ENCODE measurements at places on chromosomes 7 and 10.
A peak's percentile ranks its signal among the peaks of the same experiment; 100 is the strongest.

DNA sequence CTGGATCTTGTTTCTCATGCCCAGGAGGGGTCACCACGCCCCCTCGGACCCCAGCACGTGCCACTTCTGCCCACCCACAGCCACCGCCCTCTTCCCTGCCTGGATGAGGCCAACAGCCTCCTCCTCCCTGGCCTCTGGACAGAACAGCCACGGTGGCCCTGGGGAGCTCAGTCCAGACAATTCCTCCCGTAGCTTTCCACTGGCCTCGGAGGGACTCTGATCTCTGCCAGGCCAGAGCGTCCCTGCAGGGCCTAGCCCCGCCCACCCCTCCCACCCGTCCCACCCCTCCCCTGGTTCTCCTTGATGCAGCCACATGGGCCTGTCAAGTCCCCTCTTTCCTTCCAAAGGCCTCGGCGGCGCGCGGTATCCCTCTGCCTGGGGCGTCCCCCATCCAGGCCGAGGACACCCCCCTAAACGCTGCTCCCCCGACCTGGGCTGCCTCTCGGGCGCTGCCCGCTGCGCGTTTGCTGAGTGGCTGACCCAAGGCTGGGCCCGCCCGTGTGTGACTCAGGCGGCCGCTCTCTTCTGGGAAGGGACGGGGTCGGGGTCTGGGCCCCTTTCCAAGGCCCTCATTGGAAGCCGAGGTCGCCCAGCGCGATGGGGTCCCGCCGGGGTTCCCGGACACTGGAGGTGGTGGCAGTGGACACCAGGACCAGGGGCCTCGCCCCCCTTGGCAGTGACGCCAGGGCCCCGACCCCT, 557 bp downstream of the TMEM120A start:
- DNase-seq: no peak

DNA sequence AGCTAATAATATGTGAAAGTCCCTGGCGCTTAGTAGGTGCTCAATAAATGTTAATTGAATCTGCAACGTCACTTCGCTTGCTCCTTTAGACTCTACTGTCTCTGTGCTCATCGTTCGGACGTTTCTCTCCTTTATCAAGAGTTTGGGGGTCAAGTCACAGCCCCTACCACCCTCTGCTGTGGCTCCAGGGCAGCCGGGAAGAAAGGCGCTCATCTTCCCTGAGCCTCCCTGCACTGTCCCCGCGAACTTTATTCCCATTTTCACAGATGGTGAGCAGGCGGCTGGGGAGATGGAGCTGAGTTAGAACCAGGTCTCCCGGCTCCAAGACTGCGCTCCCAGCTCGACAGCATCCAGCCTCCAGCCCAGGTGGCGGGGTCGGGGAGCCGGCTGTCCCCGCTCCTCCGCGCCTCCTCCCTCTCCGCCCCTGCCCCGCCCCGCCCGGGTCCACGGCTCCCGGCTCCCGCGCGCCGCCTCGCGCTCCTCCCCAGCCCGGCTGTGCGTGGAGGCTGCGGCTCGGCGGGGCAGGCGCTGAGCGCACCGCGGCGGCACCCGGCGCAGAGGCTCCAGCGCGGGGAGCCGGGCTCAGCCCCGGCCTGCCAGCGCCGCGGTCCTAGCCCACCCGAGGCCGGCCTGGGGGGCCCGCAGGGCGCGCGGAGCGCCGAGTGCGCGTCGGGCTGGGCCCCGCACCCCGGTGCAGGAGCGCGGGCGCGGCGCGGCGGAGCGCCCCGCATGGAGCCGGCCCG, at the start of gene CLEC2L:
Gene CLEC2L, plus strand, starts transcription at position 487 of the 743 bp plus-strand sequence. Its CDS starts 243 bp downstream, at position 730.
- DNase-seq: no peak

DNA sequence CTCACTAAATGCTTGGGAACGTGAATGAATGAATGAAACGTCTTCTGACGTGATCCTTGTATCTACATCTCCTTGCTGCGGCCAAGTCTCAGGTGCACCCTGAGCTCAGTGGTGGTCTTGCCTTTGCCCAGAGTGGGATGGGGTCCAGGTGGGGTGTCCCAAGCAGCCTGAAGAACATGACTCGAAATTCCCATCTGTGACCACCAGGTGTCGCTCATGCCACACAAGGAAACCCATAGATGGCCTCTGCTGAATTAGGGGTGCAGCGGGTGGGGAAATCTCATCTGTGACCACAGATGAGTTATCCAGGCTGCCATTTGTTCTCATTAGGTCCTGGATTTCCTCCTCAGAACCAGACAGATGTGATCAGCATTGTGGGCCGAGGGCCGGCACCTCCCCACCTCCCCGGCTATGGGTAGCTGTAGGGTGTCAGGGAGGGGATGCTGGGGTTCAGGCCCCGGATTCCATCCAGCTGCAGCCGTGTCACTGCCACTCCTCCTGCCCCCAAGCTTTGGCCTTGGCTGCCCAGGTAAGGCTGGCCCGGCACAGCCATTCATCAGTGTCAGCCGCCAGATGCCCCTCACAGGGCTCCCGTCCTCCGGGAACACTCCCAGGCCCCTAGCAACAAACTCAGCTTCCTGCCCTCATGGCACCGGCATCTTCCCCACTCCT, 21.0 kb upstream of the GNA12 start:
- peak; percentile 63 for DNase-seq

GRCh38 chr10:123847686-123848432, 43.7 kb downstream of the CPXM2 start:
- DNase-seq: no peak

GRCh38 chr7:37371755-37372154, 76.9 kb downstream of the ELMO1 start:
- DNase-seq: no peak

DNA sequence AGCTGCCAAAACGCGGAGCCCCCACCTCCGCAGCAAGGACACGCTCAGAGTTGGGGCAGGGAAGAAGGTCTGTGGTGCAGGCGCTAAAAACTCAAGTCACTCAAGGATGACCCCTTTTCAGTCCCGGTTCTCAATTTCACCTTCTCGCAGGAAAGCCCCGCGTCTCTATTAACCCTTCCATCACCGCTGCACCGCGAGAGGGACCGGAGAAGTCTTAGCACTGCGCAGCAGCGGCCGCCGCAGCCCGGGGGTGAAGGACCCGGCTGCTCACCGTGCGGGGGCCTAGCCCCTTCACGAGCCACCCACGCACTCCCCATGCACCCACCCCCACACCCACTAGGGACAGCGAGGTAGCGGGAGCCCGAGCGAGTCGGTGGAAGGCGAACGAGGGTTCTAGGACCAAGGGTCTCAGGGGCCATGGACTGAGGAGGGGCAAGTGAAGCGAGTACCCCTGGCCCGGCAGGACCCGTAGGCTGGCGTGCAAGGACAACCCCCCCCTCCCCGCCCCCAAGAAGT, 162.9 kb downstream of the SH3PXD2A start:
- DNase-seq: no peak

GRCh38 chr10:47192273-47192672, 107.7 kb upstream of the GDF10 start:
- no peak for DNase-seq

- DNase-seq: no peak
Measured at GRCh38 chr10:1151076-1152033, 95.2 kb downstream of the WDR37 start.

- DNase-seq: no peak
Measured at GRCh38 chr7:98500764-98501163, 99.9 kb upstream of the BAIAP2L1 start.

- DNase-seq: no peak
Measured at GRCh38 chr10:126277181-126277580, 111.1 kb downstream of the ADAM12 start.

DNA sequence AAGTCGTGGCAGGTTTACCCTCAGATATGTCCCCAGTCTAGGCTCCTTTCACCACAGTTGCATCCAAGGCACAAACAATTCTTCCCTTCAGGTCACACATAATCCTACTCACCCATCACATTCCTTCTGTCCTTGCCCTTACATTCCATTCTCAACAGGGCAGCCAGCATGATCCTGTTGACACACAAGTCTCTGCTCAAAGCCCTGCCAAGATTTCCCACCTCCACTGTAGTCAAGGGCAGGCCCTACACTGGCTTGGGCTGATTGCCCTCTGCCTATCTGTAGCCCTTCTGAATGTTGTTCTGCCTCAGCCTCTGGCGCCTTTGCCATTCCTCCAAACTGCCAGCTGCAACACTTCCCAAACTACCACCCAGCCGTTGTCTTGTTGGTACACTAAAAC, 187.9 kb upstream of the AKR1E2 start:
- DNase-seq: no peak

- no peak for DNase-seq
Measured at GRCh38 chr10:62805231-62806099, 945 bp downstream of the ADO start.

DNA sequence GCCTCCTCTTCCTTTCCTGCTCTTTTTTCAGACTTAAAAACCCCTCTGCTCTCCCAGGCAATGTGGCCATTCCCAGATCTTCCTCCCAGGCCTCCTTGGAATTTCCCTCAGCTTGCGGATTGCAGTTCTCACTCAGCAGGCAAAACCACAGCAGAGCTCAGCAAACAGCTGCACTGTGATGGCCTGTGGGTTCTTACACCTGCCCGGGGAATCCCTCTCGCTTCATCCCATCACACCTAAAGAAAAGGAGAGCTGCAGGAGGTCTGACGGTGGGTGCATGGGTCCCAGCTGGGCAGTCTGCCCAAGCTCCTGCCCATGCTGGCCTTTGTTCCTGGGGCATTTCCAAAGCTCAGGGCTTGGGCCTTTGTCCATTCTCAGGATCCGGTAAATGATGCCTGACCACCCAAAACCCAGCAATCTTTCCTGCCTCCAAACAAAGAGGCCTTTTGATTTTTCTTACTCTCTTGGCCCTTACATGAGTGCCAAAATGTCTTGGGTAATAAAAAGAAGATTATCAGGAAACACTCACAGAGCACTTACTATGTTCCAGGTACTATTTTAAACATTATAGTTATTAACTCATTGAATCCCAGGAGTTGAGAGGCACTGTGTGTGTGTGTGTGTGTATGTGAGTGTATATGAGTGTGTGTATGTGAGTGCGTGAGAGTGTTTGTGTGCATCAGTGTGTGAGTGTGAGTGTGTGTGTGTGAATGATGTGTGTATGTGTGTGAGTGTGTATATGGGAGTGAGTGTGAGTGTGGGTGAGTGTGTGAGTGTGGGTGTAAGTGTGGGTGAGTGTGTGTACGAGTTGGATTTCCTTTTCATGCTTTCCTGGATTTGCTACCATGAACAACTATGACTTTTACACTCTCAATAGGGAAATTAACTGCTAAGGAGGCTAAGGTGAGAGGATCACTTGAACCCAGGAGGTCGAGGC, 64.5 kb upstream of the PODXL start:
- no peak for DNase-seq

GRCh38 chr7:75631711-75632110, 107.0 kb downstream of the HIP1 start:
- no peak for DNase-seq

DNA sequence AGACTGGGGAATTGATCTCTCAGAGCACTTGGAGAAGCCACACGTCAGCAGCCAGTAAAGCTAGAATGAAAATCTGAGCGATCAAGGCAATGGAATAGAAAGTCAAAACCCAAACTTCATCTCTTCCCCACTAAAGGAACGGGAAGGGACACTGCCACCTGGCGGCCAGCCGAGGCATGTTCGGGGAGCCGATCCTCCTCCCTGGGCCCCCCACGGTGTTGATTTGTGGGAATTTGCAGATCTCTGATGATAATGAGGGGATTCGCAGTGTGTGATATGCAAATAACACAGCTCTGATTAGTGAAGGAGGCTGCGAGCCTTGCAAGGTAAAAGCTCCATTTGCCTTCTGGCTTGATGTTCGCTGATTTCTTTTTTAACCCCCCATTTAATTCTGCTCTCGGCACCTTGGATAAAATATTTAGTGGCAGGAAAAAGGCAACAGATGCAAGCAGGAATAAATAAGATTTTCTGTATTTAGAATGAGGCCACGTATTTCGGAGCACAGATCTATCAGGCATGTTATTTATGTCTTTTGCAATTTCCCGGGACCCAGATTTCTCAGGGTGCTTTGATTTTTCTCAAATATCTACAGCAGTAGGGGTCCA, 258.6 kb downstream of the PAXIP1 start:
- DNase-seq: no peak

GRCh38 chr10:75187961-75188426, 22.6 kb upstream of the VDAC2 start:
- DNase-seq: peak; percentile 53
